ENCODE measurements at places on chromosomes 1 and 21.

DNA sequence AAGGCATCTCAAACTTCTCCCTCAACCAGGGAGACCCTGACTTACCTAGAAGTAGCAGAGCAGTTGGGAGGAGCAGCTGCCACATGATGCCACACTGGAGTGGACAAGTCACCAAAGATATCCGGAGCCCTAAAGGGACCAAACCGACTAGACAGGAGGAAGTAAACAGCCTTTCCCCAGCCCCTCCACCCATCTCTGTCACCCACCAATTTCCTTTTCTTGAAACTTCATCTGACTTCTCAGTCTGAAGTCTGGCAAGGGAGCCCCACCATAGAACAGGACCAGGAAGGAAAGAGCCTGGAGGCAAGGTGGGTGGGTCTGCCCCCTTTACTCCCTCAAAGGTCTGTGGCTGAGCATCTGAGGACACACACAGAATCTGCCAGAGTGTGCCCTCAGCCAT, at the start of gene FCGR3A:
TSS of gene FCGR3A (minus strand) at position 167 of the 400 bp plus-strand sequence. CDS start at position 85, 82 bp downstream.
- no peak for DNase-seq

DNA sequence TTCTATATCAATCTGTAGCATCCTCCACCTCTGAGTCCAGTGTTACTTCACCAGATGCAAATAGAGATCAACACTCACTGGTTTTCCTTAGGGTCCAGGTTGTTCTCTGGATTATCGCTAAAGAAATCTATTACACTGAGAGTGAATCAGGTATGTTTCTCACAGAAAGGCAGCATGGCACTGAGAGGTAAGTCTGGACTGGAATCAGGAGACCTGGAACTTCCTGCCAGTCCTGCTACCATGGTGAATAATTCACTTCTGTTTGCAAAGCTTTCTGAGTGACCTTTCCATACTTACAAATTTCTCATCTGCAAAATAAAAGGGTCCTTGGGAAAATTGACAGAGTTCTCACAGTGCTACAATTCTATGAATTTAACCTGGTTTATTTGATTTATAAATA, 1583.3 kb downstream of the MRPL39 start:
- no peak for DNase-seq

GRCh38 chr1:179742717-179743678, at the start of gene FAM163A:
TSS of gene FAM163A (plus strand) at chr1:179743291. CDS start at chr1:179813098, 69,807 bp downstream.
- no peak for DNase-seq

DNA sequence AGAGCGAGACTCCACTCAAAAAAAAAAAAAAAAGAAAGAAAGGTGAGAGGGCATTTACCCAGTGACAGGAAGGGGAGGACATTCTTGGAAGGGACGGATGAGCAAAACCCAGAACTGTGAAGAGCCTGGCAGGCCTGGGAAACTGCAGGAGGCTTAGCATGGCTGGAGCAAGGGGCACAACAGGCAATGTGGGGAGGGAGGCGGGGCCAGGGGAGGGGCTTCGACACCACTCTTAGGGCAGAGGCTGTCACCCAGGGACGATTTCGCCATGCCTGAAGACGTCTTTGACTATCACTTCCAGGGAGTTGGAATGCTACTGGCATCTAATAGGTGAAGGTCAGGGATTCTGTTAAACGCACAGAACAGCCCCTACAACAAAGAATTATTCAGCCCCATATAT, 184.0 kb downstream of the HUNK start:
- no peak for DNase-seq

DNA sequence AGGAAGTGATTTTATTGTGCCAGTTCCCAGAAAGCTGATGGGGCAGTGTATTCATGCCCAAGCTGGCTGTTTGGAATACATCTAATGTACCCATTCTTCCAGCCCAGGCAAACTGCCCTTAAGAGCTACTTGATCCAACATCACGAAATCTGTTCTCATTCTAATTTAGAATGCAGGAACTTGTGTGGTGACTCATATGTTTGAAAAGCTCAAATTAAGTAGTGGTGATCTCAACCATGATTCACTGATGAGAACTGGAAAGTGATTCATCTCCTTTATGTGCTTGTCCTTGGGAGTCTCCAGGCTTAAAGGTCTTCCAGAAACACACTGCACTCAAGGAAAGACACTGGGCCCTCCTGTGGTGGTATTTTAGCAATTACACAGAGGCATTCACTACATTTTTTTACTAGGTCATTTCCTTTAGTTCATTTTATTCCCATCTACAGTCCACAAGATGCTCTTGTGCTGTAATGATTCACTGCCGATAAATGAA, 65.4 kb downstream of the RPE65 start:
- no peak for DNase-seq

DNA sequence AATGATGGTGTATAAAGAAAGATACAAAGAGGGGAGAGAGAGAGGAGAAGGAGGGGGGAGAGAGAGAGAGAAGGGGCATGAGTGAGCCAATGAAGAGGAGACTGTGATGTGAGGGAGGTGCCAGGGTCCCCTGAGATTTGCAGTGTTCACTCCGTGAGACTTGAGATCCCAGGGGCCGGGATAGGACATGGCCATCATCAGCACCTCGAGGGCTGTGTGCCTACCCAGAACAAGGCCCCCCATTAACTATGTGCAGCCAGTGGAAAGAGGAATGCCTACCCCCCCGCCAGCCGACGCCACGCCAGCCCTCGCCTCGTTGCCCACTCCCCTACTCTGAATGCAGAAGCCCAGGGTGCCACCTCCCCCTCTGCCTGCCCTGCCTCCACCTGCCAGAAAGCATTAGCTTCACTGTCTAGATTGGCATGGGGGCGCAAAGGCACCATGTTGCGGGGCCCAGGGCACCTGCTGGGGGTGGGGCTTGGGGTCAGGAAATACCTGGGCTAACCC, 14.8 kb downstream of the LGR6 start:
- DNase-seq: no peak

- DNase-seq: no peak
Measured at GRCh38 chr1:209594440-209594839, 10.9 kb downstream of the CAMK1G start.

DNA sequence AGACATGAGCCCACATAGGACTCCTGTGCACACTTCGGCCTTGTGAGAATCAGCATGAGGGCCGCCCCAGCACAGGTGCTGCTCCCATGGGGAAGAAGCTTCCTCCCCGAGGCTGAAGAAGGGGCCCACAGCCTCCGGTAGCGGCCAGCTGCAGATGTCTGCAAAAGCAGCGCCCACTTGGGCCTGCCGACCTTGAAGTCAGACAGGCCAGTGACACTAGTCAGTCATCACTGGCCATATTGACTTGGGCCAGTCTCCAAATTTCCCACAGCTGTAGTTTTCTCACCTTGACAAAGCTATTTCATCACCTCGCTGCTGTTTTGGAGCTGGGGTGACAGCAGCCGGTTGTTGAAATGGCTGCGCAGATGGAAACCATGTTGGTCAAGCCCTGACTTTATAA, 83.0 kb downstream of the RIPK4 start:
- no peak for DNase-seq

- DNase-seq: no peak
Measured at GRCh38 chr1:24992761-24993211, 62.7 kb upstream of the RUNX3 start.

DNA sequence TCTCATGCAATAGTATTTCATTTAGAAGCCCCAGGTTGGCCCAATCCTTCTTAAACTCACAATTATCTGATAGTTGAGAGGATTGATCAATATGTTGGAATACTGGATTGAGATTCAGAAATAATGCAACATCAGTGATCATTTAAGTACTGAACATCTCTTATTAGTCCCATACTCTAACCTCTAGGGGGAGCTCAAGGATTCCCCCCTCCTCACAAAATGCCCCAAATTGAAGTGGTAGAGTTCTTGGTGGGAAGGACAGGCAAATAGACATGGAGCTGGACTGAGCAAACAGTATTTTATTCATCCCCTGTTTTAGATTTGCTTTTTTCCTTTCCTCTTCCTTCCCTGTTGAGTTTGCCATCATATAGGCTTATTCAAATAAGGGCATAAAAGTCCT, 62.8 kb downstream of the NGF start:
- DNase-seq: no peak

DNA sequence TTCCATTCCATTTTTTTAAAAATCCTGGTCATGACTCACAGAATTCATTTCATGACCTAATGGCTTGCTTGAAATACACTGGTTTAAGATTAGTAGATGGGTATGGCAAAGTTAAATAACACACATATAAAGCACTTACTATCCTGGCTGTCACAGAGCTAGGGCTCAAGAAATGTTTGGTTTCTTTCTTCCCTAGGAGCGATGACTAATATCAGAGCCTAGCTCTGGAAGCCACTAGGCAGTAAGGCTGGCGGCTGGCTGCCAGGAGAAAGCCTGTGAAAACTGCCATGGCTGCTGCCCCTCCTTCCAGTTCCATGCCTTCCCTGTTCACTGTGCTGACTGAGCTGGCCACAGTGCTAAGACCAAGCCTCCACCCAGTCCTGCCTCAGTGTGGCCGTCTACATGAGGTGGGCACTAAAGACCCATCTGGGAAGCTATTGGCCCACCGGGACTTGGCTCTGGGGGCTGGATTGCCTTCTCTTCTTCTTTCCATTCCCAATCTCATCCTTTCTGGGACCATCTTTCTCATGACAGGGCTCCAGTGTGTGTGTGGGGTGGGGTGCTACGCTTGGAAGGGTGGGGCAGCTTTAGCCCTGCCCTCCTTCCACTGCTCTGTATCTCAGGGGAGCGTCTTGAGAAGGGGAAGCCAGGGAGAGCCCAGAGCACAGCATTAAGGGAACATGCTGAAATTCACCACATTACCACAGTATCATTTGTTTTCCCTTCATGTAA, 10.8 kb upstream of the ASCL5 start:
- DNase-seq: no peak

GRCh38 chr1:68473060-68473459, 23.3 kb upstream of the RPE65 start:
- no peak for DNase-seq

GRCh38 chr1:56084246-56084645, 495.1 kb downstream of the PLPP3 start:
- no peak for DNase-seq

- DNase-seq: no peak
Measured at GRCh38 chr1:19615438-19615837, 28.7 kb upstream of the NBL1 start.

DNA sequence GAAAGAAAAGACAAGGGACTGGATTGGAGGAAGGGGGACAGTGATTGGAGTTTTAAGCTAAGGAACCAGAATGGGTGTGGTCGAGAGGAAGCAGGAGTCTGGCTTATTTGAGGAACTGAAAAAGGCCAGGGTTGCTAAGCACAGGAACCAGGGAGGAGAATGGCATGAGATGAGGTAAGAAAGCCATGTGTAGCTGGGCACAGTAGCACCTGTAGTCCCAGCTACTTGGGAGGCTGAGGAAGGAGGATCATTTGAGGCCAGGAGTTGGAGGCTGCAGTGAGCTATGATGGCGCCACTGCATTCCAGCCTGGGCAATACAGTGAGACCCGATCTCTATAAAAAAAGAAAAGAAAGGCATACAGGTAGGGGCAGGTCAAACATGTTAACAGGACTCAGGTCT, 8.1 kb upstream of the KHDRBS1 start:
- DNase-seq: no peak

GRCh38 chr1:181603735-181604410, 120.6 kb downstream of the CACNA1E start:
- no peak for DNase-seq

DNA sequence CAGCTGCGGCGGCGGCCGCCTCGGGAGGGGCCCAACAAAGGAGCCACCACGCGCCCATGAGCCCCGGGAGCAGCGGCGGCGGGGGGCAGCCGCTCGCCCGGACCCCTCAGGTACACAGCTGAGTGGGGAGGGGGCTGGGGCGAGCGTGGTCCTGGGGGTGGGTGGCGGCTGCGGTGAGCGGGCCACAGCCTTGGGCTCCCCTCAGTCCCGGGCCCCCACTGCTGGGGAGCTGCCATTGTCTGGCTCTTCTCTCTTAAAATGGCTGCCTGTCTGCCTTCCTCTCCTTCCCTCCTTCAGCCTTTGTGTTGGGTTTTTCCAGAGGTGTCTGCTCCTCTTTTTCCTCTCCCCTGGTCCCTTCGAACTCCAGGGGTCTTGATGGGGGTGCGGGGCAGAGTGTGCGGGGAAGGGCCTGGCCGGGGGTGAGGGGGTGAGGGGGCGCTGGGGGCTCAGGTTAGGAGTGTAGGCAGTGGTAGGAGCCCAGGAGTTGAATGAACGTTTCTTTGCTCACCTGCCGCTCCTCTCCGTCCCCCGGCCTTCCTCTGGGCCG, 1.7 kb downstream of the ARID1A start:
- no peak for DNase-seq

GRCh38 chr1:213929398-213929797, 58.4 kb upstream of the PROX1 start:
- DNase-seq: no peak

DNA sequence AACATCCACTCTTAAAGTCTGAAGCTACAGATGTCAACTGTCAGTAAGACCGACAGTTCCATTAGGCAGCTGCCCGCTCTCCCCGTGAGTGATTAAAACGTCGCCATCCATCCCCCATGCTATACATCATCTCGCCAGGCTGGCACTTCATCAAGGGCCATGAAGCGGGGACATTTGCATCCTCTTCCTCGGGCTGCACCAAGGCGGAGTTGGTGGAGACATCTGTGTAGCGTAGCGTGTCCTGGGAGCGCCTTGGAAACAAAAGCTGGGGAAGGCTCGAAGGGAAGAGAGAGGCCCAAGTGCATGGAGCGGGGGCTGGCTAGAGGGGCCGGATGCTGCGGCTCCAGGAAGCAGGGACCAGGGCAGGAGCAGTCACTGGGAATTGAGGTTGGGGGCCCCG, 250.1 kb downstream of the KAZN start:
- DNase-seq: no peak

- DNase-seq: no peak
Measured at GRCh38 chr21:23887725-23888306, 1719.5 kb downstream of the MRPL39 start.

- no peak for DNase-seq
Measured at GRCh38 chr21:46191257-46191685, 7.0 kb upstream of the SPATC1L start.

DNA sequence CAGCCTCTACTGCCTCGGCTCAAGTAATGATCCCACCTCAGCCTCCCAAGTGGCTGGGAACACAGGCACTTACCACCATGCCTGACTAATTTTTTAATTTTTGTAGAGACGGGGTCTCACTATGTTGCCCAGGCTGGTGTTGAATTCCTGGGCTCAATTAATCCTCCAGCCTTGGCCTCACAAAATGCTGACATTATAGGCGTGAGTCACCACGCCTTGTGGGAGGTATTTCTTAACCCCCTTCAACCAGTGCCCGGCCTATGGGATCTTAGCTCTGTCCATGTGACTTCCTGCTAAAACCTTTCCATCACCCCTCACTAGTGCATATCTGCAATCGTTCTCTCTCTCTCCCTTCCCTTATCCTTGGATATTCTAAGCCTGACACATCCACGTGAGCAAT, 86.4 kb downstream of the FOXD2 start:
- no peak for DNase-seq

Data from stimulated activated CD4-positive, alpha-beta T cell treated with anti-CD3 and anti-CD28 coated beads, TNF-alpha, amount 100 ng/mL, for 4 hours (primary cell).